ENCODE measurements at places on chromosomes 12 and 14.

DNA sequence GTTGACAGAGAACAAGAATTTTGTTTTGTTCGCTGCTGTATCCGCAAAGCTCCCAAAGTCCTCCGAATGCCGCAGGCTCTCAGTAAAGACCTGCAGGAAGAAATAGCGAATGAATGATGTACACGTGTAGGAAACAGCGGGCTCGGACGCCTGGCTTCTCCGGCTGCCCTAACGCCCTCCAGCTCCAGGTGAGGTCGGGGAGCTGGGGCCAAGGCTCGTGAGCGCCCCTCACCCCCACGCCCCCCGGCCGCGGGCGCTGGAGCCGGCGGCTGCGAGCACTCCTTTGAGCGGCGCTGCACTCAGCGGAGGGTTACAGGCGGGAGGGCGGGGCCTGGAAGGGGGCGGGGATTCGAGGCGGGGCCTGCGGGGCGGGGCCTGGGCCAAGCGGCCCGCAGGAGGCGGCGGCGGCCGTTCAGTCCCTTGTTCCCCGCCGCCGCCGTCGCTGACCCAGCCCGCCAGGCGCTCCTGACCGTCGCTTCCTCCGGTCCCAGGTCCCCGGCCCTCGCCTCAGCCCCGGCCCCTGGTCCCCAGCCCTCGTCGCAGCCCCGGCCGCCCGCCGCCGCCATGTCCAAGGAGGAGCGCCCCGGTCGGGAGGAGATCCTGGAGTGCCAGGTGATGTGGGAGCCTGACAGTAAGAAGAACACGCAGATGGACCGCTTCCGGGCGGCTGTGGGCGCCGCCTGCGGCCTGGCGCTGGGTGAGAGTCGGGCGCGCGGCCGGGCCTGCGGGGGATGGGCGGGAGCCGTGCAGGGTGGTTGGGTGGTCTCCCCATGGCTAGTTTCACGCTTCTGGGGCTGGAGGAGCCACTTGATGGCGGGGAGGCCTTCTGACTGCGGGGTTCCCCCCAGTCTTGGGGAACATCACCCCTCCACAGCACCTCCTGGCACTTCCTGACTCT, at the start of gene AACS:
Gene AACS, plus strand, starts transcription at position 415 of the 898 bp plus-strand sequence. Its CDS starts 150 bp downstream, at position 565.
- DNase-seq = no peak

- no peak for DNase-seq
These were observed 16.1 kb downstream of the GPR68 start for GRCh38 chr14:91228112-91229004.

DNA sequence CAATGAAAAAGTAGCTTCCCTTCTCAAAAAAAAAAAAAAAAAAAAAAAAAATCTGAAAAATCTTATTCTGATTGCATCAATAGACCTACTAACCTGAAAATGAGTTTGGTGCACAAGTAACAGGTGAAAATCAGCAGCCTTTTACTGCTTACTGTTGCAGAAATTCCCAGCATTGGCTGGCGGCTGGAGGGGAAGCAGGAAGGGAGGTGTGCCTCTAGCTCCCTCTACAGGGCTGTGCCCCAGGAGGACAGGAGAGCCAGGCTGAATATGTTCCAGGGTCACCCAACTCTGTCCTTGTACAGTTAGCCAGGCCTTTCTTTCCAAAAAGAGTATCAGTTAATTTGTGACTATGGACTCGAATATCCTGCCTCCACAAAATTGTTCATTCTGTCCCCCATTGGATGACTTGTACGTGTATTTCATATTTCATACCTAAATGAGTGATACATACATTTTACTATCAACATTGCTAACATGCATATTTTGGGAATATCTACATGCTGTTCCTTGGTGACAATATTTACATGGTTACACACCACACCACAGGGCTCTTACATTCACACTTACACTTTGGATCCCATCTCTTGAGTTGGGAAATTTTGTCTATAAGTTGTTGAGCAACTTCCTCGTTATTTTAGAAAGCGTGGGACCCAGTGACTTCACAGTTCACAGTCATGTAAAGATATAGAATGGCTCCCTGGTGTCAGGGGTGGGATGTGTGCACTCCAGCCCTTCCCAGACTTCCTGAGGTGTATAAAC, 124.8 kb downstream of the SAMD4A start:
- DNase-seq = peak; percentile 54

GRCh38 chr14:36655571-36655962, 6.1 kb upstream of the PAX9 start:
- DNase-seq = no peak

DNA sequence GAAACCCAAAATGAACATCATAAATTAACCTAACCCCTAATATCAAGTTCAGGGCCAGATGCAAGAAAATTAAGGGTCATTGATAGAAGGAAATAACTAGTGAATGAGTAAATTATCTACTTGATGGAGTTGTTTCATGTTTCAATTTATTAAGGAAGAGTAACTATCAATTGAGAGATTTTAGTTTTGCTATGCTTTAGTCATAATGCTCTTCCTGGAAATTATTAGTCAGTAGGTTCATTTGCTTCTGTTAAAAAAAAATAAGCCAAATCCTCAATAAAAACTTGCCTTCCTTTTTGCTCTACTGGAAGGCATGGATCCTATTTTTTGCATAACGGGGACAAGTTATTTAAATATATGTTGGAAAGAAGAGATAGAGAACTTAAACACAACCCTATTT, 59.0 kb upstream of the HIF1A start:
- no peak for DNase-seq

- no peak for DNase-seq
These were observed 71.2 kb upstream of the SLC38A2 start for GRCh38 chr12:46443594-46444263.

- no peak for DNase-seq
These were observed 73.0 kb upstream of the ATF1 start for GRCh38 chr12:50690925-50691324.

GRCh38 chr12:56078931-56079722, 838 bp upstream of the ERBB3 start:
- no peak for DNase-seq

- DNase-seq = no peak
These were observed 32.2 kb upstream of the NOS1 start for GRCh38 chr12:117393656-117394055.

Measured in smooth muscle cell of the brain vasculature (primary cell).